Pericardium fibroblast (primary cell): ENCODE measurements at places on chromosomes 11 and 22. TPM values are rescaled to one million over a fixed set of nuclear protein-coding genes. Genes with fewer than 3 reads are reported as not detected.

The RCN1 gene
- 300 and 313 TPM in 2 replicates for total RNA-seq

The C11orf42 gene
- not detected in 2 replicates for total RNA-seq

The CCDC81 gene
- total RNA-seq, result under 0.01 TPM in 1 of 2 replicates, not detected in the other

The SMIM38 gene
- total RNA-seq, result 0.09 TPM in 1 of 2 replicates, not detected in the other

The CALCB gene
- 0.09 TPM in 1 of 2 replicates, not detected in the other for total RNA-seq

The SMIM35 gene
- total RNA-seq, result not detected in 2 replicates

The SMARCB1 gene
- total RNA-seq, result 63.8 and 737 TPM in 2 replicates

The POU2AF2 gene
- total RNA-seq, result not detected in 2 replicates

The TSPAN32 gene
- 0.82 TPM in 1 of 2 replicates, not detected in the other for total RNA-seq

The SCGB1A1 gene
- total RNA-seq, result not detected in 2 replicates

The TESMIN gene
- total RNA-seq, result not detected in 2 replicates

The SLC15A3 gene
- total RNA-seq, result 3.5 and 6.3 TPM in 2 replicates
